ENCODE measurements at places on chromosomes 3 and 15.

- no peak for DNase-seq
These were observed 10.5 kb downstream of the FBXL2 start for GRCh38 chr3:33287672-33288282.

- DNase-seq = no peak
These were observed 1013.6 kb downstream of the ROBO1 start for GRCh38 chr3:78754066-78754743.

DNA sequence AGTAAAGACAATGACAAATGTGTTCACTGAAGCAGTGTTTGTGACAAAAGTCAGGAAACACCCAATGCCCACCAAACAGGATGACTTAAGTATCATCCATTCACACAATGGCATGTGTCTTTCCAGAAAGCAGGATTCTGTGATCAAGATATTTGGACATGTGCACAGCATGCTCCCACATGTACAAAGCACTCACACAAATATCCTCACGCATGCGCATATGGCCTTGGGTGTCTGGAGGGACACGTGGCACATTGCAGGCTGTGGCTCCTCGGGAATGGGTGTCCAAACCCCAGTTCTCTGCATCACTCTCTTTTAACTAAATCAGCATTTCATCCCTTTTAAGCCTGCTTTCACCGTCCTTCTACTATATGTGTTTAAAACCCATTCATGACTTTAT lies 130.5 kb downstream of the KLF13 start:
- no peak for DNase-seq

- DNase-seq = no peak
These were observed 275.4 kb upstream of the ROBO1 start for GRCh38 chr3:80043226-80043625.

DNA sequence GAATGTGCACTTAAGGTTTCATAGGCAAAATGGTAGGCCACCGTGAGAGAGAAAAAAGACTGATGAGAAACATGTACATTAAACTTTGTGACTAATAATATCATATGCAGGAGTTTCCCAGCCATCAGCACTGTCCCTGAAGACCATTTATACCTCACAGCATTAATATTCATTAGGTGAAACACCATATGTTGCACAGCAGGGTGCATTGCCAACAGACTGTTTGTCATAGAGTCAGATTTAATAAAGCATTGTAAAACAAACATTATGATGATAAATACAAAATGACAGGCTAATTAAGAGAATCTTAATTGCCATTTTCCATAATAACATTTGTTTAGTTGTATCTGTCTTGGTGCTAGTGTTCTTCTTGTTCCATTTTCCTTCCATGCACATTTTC lies 578.3 kb downstream of the EPHA3 start:
- DNase-seq = no peak

DNA sequence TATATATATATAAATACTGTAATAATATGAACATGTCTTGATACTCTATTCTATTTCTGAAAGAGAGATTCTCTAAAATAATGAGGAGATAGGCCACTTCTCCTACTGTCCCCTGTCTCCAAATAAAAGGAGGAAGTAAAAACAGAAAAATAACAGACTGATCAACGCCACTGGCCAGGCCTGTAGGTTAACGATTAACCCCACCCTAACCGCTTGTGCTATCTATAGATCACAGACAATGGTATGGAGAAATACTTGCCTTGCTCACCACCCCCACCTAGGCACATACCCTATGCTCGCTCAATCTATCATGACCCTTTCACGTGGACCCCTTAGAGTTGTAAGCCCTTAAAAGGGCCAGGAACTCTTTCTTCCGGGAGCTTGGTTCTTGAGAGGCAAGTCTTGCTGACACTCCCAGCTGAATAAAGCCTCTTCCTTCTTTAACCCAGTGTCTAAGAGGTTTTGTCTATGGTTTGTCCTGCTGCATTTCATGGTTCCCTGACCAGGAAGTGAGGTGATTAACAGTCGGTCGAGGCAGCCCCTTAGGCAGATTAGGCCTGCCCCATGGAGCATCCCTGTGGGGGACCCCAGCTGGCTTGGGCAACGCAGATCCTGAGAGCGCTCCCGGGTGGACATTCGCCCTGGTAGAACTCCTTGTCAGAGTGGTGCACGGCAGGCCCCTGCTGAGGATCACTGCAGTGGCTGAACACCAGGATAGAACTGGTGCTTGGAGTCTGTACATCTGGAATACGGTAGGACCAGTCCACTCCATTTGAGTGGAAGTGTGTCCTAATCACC lies 521.8 kb upstream of the CNTN3 start:
- no peak for DNase-seq

GRCh38 chr3:53375019-53375418 lies 27.7 kb upstream of the DCP1A start:
- peak; percentile 25 for DNase-seq

GRCh38 chr3:15387171-15387581 lies 40.2 kb downstream of the METTL6 start:
- no peak for DNase-seq

DNA sequence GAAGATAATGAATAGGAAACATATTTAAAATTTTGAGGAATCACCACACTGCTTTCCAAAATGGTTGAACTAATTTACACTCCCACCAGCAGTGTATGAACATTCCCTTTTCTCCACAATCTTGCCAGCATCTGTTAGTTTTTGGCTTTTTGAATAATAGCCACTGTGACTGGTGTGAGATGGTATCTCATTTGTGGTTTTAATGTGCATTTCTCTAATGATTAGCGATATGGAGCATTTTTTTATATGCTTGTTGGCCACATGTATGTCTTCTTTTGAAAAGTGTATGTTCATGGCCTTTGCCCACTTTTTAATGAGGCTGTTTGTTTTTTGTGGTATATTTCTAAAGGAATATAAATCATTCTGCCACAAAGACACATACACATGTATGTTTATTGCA lies 166.3 kb downstream of the NECTIN3 start:
- DNase-seq = no peak

DNA sequence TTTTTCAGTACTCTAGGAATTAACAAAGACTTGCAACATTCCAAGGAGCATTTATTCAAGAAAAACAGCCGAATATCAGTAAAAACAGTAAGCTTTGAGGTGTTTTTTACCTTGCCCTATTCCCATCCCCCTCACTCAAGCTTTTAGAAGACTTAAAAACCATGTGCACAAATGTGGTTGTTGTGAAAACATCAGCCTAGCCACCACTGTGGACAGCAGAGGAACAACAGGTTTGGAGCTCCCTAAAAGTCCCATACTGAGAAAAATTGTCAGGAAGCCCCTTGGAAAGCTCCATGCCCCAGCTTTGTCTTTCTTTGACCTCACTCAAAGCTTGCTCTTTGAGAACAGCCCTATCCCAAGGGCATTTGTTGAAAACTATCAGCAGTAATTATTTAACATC lies 34.7 kb upstream of the RSL24D1 start:
- no peak for DNase-seq

- DNase-seq = no peak
These were observed 59.9 kb upstream of the PPIB start for GRCh38 chr15:64222573-64223366.

DNA sequence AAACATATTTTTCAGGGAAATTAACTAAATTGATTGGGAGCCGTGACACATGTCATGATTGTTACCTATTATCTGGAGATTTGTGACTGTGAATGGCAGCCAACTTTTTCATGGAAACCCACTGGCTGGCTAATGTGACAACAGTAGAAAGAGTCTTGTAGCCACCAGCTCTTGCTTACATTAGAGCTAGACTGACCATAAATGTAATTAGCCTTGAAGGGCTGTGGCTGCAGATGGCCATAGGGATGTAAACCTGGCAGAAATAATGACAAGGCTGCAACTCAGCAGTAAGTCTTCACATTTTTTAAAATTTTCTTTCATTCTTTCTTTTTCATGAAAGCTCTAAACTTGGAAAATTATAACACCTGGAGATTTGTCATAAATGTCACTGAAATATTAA lies 168.2 kb upstream of the ROBO2 start:
- DNase-seq = no peak

GRCh38 chr3:8201886-8202285 lies 299.7 kb upstream of the LMCD1 start:
- DNase-seq = no peak

DNA sequence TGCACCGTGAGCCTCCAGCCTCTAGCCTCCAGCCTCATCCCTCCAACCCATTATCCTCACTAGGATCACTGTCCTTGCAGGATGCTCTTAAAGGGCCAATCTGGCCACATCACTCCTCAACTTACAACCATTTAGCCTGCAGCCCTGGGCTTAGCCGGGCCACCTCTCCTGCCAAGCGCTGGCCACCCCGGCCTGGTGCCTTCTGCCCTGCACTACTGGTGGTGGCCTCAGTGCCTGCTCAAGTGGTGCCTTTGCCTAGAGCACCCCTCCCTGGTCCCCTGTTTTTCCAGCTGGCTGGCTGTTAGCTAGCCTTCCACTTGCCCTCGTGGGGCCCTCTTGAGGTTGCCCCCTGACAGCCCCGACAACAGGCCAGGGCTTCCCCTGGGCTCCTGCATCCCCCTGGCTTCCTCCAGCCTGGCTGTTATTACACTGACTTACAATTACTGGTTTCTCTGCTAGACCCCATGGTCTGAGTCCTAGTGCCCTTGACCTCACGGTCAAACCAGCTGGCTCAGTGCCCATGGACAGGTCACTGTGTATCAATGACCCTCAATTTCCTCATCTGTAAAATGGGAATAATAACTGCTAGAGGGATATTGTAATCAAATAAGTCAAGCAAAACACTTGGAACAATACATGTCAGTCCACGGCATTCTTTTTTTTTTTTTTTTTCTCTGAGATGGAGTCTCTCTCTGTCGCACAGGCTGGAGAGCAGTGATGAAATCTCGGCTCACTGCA lies 15.5 kb downstream of the ATP2B2 start:
- no peak for DNase-seq

Measured in head of caudate nucleus (tissue), 42 donors.